ENCODE measurements at places on chromosomes 12 and 14. TPM values are rescaled to one million over a fixed set of nuclear protein-coding genes. Genes with fewer than 3 reads are reported as not detected.

DNA sequence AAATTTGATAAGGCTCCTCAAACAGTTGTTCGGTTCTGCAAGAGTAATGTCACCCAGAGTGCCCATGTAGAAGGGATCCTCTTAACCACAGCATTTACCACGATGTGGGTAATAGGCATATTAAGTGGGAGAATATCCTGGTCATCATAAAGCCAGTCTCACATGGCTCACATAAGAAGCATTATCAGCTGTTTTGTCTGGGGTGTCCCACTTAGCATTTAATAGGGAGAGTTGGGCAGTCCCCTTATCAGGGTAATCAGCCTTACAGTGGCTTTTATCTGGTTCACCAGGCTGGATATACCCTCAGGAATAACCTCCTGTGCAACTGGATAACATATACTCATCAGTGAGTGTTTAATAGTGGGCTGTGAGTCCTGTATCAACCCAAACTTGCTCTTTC, 12.9 kb upstream of the TMEM263 start:
- no peak for DNase-seq

DNA sequence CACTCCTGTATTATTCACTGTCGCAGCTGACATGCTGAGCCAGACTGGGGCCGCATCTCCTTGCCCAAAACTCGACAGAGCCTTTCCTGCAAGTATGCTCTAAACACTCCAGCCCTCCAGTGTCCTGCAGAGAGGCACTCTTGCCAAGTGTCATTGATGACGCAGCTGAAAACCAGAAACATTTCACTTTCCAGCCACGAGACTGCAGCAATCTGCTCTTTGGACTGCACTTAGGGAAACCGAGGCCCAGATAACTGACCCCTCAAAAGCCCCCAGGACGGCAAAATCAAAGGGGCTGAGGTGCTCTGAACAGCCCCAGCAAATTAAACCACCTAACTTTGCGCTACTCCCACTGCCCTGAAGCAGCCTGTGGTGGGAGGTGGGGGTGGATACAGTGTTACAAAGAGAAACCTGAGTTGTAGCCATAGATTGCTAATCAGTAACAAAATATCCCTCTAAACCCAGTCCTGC, 2.6 kb downstream of the CCDC85C start:
- peak; percentile 65 for DNase-seq

- no peak for DNase-seq
These were observed 111.7 kb downstream of the TBX5 start for GRCh38 chr12:114294303-114294685.

DNA sequence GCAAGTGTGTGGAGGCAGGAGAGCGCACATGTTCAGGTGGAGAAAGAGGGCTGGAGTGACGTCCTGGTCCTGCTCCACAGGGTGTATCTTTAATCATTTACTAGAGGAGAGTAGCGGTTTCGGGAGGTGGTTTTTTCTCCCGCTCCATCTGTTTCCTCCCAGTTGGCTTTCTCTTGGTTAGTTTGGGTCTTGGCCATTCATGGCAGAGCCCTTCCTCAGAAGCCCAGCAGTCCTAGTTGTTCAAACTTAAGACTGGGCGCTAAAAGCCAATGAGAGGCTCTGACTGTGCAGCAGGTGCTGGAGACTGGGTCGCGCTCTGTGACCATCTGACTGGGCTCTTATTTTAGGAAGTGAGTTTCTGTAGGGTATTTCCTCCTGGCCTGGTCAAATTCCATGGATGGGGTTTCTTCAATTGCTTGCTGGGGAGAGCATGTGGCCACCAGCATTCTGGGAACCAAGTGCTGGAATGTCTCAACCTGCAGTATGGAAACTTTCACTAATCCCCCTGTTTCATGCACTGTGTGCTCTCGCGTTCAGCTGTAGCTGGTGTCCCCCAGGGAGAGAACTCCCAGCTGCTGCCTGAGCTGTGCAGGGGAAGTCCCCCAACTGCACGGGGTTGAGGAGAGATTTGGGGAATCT, 27.4 kb upstream of the TSPAN9 start:
- DNase-seq: no peak

DNA sequence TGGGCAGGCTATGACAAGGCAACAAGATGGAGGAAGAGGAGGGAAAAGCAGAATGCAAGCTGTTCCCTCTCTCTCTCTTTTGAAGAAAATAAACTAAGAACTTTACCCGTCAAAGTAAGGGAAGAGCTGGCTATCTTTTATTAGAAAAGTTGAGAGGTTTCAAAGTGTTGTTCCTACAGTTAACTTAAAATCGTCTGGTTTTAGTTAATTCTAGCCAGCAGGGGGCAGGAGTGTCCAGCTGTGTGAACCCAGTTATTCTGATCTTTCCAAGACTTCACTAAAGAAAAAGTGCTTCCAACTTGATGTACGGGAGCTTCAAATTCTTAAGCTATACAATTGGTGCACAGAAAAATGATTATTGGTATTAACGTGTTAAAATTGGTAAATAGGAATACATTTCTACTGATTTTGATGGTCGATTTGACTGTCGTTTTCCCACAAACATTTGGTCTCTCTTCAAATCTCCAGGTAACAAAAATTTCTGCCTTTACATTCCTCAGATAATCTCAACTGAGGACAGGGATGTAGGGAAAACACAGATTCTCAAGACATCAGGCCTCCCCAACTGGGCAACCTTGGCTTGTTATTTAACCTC, 28.4 kb upstream of the MON2 start:
- peak; percentile 79 for DNase-seq

DNA sequence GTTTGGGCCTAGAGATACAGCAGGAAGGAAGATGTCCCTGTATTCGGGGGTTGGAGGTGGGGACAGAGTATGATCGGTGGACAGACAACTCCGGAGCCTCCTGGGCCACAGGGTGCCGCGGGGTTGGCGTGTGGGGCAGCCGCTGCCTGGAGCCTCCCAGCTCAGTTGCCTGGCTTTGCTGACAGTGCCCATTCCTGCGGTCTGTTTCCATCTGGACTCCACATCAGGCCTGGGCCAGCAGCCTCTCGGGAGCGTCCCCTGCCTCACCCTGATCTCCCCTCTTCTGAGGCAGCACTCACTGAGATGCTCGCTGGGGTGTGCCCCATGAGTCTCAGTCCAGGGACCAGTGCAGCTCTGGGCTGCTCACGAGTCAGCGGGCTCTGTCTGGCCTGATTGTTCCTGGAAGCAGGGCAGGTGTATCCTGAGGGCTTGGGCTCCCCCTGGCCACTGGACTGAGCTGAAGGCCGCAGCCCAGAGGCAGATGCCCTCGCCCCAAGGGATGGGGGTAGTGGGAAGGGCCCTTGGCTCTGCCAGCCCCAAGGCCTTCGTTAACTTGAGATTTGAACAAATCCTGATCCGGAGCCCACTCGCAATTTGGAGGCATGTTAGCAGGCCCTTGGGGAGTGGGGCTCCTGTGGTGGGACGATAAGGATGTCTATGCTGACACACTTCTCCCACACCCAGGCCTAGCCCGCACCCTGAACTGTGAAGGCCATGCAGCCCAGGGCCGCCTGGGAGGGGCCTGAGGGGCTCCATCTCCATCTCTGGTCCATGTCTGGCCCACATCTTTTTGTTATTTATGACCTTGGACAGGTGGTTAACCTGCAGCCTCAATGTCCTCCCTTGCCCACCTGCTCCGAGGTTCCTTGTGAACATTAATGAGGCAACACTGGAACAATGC, 7.5 kb downstream of the HIP1R start:
- DNase-seq: no peak

DNA sequence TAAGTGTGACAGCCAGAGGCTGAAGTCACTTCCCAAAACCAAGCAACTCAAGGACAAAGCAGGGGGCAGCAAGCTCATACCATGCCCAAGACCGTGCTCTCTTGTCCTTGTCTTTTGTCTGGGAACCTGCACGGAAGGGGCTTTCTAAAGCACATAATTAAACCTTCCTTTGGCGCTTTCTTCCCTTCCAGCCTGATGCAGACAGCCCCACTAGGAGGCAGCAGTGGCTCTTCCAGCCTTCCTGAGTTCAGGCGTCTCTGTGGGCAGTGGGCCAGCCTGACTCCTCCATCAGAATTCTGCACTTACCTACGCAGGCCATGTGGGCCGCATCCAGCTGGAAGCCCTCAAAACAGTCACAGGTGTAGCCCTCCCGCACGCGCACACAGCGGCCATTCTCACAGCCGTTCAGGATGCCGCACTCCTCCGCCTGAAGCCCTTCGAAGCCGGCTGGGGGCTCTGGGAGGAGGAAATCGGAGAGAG, 7.6 kb downstream of the ISCA2 start:
- peak; percentile 92 for DNase-seq

DNA sequence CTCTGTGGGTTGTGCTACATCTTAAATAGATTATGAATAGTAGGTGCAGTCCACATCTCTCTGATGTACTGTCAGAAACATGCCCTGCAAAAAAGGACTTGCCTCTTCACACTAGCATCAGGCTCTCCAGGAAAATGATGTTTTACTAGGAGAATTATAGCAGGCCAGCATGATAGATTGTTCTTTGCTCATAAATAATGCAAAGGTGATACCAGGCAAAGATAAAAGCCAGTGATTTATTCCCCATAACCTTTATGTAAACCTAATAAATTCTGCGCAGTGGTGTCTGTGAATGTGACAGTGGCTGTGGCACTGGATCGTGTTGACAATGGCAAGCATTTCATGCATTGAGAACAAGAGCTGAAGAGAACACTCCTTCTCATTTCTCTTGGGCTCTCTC, 646.5 kb upstream of the SEL1L start:
- DNase-seq: no peak

- no peak for DNase-seq
These were observed 210.3 kb downstream of the GLT1D1 start for GRCh38 chr12:129063600-129063999.

GRCh38 chr14:74202113-74202512, 37.1 kb upstream of the VSX2 start:
- DNase-seq: no peak

DNA sequence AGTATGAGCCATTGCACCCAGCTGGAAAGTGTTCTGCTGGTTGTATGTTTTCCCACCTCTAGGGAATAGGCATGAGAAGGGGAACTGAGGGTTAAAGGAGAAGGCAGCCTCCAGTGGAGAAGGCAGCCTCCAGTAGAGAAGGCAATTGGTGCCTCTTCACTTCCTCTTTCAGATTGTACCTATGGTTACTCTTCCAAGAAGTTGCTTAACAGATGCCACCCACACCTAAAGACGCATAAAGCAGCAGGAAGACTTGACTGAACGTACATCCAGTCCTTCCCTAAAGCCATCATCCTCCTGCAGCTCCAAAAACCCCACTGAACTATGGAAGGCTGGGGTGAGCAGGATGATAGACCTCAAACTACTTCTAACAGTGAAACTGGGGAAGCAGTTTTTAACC, 13.1 kb downstream of the DPF3 start:
- DNase-seq: no peak

DNA sequence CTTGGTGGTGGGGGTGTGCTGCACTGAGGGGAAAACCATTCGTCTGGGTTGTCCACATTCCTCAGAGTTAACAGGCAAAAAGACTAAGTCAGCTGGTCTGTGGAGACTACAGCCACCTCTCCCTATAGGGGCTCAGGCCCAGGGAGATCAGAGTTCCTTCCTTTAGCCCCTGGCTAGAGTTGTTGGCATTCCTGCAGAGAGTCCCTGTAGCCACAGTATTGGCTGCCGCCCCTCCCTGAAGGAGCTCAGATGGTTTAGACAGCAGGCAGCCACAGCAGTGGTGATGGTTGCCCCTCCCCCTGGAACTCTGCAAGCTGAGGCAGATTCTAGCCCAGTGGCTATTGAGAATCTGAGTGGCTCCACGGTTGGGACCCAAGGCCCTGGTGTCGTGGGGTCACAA, 1072.5 kb upstream of the ATXN7L3B start:
- DNase-seq: no peak

- DNase-seq: no peak
These were observed 26.4 kb downstream of the DEGS2 start for GRCh38 chr14:100132903-100133510.

The XRCC3 gene
- total RNA-seq: 28.1 TPM

The ASPG gene
- total RNA-seq: 0.58 TPM

The GLT8D2 gene
- total RNA-seq: 11.3 TPM

The ANO2 gene
- total RNA-seq: 16.9 TPM

The FAM222A gene
- 1.7 TPM for total RNA-seq

The PTPRQ gene
- not detected for total RNA-seq

The OAS1 gene
- 25.7 TPM for total RNA-seq

All from stomach (tissue), 19 donors.